Anterior cingulate cortex (tissue), 58 donors: ENCODE measurements at places on chromosomes 16 and 17.

DNA sequence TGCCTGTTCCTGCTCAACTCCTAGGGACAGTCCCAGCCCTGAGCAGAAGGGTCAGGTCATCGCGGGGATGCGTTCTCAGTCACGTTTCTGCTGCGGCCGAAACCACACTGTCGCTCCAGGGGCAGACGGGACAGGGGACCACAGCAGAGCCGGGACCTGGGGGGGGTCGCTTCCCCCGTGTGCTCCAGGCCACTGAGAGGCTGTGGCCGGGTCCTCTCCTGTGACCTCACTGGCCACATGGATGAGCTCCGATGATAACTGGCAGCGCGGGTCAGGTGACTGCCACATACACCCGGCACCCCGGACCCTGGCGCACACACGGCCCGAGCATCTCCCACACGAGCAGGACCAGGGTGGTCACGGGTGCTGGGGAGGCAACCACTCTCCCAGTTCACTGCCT lies 12.8 kb downstream of the GNPTG start:
- DNase-seq = no peak

DNA sequence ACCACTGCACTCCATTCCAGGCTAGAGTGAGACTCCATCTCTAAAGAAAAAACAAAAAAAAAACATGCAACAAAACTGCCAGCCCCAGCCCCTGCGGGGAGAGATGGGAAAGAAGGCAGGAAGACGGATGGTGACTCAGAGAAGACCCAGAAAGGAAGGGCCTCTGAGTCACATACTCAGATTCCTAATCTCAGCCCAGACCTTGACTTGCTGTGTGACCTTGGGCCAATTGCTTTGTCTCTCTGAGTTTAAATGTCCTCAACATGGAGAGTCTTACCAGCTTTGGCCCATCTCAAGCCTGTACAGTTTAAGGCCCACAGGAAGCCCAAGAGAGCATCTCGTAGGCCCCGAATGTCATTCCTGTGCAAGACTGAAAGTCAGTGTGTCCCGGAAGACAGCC lies 86.5 kb upstream of the LHX1 start:
- DNase-seq = no peak

- no peak for DNase-seq
Observed at GRCh38 chr16:61900482-61900881, 135.8 kb downstream of the CDH8 start.

DNA sequence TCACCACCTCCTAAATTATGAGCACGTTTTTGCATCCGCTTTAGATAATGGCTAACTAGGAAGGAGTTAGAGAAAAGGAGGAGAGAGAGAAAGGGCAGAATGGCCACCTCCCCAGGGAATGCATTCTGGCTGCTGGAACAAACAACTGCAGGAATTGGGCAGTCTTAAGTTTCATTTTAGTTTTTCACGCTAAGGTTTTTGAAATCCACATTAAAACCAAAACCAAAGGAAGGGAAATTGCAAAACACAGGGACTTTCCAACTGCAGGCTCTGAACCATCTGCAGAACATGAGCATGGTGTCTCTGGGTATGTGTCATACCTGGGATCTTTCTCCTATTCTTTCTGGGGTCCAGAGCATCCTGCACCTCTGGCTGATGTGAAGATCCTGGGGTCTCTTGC lies 12.1 kb upstream of the CCL8 start:
- DNase-seq = no peak

DNA sequence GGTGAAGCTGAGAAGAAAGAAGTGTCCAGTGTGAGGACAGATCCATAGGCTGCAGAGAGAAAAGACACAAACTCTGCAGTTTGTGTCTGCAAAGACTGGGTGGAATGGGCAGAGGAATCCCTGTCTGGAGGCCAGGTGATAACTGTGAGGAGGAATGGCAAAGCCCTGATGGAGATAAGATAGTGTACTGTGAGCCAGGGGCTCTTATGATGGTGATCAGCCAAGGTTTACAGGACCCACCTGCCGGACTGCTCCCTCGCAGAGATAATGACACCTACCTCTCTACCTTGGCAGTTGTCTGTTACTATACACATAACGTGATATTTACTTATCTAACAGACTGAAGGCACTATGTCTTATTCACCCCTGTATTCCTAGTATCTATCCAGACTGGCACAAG lies 92.6 kb upstream of the ASIC2 start:
- DNase-seq = no peak

GRCh38 chr16:27408602-27409031 lies 6.6 kb downstream of the IL21R start:
- DNase-seq = no peak

DNA sequence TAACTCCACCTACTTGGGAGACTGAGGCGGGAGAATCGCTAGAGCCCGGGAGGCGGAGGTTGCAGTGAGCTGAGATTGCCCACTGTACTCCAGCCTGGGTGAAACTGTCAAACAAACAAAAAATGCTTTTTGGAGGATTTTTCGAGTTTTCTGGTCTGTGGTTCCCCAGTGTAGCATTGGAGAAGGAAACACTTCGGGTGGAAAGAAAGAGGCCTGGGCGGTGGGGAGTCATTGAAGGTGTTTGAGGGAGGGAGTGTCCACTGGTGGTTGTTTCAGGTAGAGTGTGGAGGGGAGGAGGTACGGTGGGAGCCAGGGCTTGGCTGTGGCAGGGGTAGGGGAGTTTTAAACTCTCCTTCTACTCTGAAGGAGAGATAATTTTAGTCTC lies 1.2 kb downstream of the RNF213 start:
- DNase-seq = no peak

- no peak for DNase-seq
Observed at GRCh38 chr17:63279498-63280230, 166.4 kb downstream of the CYB561 start.

DNA sequence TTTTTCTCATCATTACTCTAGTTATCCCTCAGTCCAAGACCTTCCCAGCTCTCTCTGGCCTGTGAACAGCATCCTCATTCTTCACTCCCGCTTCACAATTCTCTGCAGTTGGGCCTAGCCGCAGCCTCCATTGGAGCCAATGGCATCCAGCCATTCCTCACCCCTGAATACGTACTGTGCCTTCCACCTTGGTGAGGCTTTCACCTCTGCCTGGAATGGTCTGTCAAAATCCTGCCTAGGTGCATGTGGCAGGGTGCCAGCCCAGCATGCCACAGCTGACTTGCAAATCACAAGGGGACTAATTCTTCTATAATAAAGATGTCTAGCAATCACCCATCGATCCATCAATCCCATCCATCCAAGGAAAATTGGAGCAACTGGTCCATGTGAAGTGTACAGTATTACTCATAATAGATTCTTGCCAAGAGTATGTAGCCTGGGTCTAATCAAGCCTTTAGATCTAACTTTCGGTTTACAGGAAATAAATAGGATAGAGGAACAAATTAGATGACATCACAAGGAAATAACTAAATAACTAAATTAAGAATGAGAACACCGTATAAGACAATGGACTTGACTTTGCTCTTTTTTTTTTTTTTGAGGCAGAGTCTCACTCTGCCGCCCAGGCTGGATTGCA lies 5.1 kb upstream of the CX3CL1 start:
- DNase-seq = no peak

DNA sequence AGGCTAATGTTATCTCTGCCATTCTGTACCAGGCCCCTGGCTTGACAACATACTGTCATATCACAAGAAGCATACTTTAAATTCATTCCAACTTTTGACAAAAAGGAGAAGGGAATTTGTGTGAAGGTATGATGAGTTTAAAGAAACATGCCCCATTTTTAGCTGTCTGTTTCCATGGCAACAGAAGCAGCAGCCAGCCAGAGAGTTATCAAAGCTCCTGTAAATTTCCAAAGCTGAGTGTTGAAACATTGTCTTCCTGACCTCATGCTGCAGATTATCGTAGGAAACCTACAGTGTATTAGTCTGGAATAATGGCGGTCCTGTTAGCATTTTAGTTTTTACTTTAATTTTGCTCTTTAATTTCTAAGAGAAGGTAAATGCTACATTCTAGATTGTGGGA lies 124.9 kb downstream of the MRTFB start:
- DNase-seq = no peak

- no peak for DNase-seq
Observed at GRCh38 chr16:66295213-66295612, 71.3 kb upstream of the CDH5 start.

DNA sequence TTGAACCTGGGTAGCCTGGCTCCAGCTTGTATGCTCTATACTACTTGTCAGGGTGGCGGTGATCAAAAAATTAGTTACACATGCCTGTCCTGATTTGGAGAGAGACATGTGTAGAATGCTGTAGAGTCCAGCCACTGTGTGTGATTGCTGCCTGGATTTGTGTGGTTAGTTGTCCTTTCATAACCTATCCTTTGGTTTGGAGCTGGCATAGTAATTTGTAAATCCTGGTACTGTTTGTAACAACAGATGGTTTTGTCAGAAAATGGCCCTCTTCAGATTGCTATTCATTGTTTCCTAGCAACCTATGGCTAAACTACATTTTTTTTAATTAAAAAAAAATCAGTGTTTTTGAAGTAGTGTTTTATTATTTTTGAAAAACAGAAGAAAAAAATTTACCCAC lies 30.5 kb downstream of the ETV4 start:
- DNase-seq = peak; percentile 16

DNA sequence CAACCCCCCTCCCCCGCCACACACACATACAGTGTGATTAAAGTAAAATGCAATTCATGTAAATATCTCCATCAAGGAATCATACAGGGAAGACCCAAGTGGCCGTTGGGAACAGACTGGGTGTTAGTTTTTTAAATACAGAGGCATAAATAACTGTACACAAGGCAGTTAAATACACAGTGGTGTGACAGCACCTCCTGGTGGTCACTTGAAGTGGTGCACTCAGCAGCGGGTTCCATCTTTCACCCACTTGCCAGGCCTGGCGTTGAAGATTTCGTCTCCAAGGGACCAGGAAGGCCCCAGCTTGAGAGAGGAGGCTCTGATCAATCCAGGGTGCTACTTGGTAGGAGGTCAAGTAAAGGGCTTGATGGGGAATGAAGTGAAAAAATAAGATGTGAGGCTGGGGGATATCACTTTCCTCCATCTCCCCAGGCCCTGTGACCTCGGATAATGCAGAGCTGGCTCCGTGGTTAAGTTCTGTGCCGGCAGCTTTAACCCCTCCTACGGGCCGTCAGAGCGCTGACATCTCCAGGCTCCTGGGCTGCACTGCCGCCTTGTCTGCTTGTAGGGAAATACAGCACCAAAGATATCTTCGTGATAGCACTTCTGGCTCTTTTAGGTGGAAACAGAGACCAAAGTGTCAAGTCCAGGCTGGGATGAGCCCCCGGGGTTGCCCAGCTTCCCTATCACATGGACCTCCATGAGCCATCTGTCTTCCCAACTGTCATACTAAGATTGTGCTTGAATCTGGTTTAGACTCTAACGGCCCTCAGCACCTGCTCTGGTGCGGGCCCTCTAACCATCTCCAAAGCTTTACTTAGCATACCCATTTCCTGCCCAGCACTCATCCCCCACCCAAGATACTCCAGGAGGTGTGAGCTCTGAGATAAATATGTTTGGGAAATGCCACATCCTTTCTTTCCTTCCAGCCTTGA lies 20.7 kb downstream of the LGALS9 start:
- DNase-seq = peak; percentile 43

- DNase-seq = no peak
Observed at GRCh38 chr16:31036691-31037090, 3.3 kb downstream of the STX4 start.

DNA sequence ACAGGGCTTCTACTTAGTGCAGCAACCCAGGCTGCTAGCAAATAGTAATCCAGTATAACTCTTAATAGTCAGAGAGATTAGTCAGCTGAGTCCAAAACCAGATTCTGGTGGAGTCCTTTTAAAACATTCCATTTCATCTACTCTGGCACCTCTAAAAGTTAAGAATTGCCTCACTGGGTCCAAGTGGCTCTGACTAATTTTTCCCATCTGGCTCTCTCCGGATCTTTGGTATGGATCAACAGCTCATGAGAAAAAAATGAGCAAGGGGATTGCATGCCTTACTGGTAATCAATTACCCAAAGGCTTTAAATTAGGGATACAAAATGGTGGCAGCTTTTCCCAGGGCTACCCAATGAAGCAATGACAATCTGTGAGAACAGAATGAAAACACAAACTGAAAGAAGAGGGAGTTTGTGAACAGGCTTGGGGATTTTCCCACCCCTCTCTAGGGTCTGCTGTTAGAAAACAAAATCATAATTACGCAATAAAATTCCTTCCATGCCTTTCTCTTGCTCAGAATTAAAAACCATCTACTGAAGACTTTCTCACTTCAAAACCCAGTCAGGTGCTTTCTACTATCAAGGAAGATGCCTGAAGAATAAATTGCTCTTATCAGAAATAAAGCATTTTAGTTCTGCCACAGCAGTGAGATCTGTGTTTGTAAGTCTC lies 84.6 kb upstream of the PMFBP1 start:
- DNase-seq = no peak

- DNase-seq = no peak
Observed at GRCh38 chr16:68452176-68452575, 3.9 kb upstream of the SMPD3 start.

DNA sequence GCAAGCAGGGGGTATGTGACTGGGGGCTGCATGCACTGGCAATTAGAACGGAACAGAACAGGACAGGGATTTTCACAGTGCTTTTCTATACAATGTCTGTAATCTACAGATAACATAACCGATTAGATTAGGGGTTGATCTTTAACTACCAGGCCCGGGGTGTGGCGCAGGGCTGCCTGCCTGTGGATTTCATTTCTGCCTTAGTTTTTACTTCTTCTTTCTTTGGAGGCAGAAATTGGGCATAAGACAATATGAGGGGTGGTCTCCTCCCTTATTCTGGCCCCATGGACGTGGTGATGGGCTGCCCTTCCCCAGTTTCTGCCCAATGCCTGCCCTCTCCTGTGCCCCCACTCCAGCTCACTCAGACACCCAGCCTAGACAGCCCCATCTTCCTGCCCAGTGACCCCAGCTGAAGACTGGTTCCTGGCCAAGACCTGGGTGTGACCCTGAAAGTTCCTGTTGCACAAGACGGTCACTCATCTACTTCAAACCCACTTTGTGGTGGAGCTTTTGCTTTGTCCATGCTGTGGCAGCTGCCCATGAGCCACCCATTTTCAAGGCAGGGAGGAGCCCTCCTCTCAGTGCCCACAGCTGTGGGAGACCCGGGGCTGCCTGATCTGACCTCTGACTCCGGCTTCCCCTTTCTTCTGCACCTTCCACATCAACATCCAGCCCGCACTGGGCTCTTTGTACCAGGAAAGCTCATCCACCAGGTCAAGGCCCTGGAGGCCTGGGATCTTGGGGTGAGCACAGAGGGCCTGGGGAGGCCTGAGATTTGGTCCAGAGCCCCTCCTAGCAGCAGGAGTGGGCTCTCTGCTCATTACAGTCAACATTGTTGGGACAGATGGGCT lies 18.6 kb downstream of the ALOX12B start:
- DNase-seq = no peak

DNA sequence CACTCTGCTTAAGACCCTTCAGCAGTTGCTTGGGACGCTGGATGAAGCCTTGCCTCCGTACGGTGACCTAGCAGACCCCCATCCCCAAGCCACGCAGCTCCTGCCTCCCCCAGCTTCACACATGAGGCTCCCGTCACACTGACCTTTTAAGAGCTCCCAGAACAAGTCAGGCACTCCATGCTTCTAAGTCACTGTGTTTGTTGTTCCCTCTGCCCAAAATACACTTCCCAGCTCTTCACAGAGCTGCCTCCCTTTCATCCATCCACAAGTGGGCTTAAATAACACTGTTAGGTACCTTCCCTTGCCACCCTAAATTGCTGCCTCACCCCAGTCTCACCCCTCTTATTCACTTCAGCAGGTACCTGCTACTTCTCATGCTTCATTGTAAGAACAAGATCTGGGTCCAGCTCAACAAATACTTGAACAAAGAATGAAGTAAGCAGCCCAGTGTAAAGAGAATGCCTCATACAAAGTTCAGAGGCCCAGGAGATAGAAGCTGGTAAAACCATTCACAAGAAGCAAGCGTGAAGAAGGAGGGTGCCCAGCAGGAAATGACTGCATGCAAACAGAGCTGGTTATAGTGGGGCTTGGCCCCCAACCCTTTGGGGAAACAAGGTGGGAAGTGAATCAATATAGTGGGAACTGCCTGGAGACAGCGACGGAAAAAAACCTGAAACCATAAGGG lies 5.8 kb downstream of the ZC3H7A start:
- no peak for DNase-seq
